AG08396 (cell line): ENCODE measurements at places on chromosomes 6 and 20.
A peak's percentile ranks its signal among the peaks of the same experiment; 100 is the strongest.

GRCh38 chr6:105642708-105643107, 239.8 kb upstream of the PREP start:
- no peak for DNase-seq

GRCh38 chr20:58568483-58569240, 53.5 kb upstream of the APCDD1L start:
- DNase-seq, result no peak

GRCh38 chr6:145015739-145016558, 719.4 kb downstream of the EPM2A start:
- DNase-seq, result peak; percentile 80

DNA sequence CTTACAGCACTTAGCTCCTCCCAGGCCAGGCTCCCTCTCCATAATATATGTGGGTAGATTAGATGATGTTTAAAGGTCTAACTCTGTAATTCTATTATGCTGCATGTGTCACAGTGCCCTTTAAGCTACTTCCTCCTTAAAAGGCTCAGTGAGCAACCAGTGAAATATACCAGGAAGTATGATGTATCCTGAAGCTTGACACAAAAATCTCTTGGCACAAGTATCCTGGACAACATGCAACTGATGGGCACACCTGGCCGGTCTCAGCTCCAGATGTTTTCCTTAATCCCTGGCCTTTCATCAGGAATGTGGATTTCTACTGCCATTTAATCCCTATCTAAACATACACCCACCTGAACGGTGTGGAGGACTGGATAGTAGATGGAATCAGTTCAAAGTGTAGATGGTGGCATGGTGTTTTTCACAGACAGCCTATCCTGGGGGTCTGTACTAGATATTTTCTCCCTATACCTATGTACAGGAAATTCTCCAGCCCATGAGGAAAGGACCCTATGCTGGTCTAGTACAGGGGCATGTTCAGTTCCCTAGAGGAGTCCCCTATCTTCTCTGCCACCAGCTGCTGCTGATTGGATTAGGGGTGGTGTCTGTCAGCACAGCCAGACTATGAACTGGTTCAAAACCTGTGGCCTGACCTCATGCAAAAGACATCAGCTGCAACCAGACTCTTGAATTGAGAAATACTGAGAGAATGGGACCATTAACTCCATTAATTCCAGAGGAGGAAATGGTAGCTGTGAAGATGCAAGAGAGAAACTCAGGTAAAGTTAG, 59.4 kb upstream of the CITED2 start:
- DNase-seq, result no peak

DNA sequence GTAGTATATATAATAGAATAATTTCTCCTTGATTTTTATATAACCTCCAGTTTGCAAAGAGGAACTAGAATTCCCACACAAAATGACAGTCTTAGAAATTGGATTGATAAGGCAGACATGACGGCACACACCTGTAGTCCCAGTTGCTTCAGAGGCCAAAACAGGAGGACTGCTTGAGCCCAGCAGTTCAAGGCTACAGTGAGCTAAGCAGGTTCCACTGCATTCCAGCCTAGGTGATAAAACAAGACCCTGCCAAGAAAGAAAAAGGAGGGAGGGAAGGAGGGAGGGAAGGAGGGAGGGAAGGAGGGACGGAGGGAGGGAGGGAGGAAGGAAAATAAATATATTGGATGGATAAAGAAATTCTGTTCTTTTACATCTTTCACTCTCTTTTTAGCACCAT, 77.6 kb upstream of the SASH1 start:
- DNase-seq, result no peak
